Stimulated activated CD8-positive, alpha-beta memory T cell treated with anti-CD3 and anti-CD28 coated beads, Interleukin-4, amount 100 ng/mL, for 4 hours (primary cell): ENCODE measurements at places on chromosomes 13 and 19.

DNA sequence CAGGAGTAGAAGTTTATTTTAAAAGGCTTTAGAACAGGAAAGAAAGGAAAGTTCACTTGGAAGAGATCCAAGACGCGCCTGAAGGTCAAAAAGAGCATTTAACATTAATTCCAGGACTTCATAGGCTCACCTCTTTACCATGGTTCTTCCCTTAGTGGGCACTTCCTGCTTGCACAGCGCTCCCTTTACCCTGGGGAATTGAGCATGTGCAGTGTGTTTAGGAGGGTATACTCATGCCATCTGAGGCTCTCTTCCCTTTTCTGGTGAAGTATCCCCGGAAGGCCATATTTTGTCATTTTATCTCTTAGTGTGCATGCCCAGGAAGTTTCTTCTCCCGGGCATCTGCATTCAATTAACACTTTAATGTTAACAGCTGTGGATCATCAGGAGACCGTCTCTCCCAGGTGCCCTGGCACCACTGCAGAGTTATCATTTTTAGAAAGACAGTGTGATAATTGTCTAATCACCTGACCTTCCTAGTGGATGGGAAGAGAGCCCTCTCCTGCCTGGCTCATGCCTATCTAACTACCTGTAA is 66.1 kb upstream of the ABCC4 start:
- DNase-seq = no peak

GRCh38 chr19:3838661-3839060 is 30.2 kb downstream of the ZFR2 start:
- no peak for DNase-seq

GRCh38 chr13:39232401-39232980 is 194.2 kb downstream of the NHLRC3 start:
- no peak for DNase-seq

DNA sequence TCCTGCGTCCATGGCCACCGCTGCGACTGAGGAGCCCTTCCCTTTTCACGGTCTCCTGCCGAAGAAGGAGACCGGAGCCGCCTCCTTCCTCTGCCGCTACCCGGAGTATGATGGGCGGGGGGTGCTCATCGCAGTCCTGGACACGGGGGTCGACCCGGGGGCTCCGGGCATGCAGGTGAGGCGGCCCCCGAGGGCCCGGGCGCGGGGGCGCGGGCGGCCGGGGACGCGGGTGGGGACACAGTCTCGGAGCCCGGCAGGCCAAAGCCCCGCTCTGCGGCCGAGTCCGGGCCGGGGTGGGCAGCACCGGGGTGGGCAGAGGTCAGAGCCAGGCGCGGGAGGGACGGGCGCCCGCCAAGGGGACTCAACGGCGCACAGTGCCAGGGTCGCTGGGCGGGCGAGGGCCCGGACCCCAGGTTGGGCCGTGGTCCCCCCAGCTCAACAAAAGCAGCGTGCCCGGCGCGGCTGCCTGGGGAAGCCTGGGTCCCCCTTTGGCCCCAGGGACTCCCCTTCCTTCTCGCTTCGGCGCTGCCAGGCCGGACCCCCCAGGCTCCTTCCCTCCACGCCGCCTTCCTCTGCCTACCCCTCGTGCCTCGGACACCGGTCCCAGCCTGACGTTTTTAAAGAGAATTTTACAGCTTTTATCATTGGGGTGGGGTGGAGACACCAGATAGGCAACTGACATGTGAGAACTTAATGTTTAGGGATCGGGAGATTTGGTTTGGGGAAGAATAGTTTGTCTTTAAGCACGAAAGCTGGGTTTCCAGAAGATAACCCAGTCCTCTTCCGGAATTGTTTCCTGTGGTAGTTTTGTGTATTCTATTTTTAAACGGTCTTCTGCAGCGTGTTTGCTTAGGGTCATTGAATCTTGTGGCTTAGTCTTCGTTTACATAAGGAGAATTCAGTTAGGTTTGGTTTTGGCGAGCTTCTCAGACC is 509 bp downstream of the TPP2 start:
- no peak for DNase-seq

GRCh38 chr13:110455444-110455843 is 106.1 kb downstream of the RAB20 start:
- DNase-seq = no peak

DNA sequence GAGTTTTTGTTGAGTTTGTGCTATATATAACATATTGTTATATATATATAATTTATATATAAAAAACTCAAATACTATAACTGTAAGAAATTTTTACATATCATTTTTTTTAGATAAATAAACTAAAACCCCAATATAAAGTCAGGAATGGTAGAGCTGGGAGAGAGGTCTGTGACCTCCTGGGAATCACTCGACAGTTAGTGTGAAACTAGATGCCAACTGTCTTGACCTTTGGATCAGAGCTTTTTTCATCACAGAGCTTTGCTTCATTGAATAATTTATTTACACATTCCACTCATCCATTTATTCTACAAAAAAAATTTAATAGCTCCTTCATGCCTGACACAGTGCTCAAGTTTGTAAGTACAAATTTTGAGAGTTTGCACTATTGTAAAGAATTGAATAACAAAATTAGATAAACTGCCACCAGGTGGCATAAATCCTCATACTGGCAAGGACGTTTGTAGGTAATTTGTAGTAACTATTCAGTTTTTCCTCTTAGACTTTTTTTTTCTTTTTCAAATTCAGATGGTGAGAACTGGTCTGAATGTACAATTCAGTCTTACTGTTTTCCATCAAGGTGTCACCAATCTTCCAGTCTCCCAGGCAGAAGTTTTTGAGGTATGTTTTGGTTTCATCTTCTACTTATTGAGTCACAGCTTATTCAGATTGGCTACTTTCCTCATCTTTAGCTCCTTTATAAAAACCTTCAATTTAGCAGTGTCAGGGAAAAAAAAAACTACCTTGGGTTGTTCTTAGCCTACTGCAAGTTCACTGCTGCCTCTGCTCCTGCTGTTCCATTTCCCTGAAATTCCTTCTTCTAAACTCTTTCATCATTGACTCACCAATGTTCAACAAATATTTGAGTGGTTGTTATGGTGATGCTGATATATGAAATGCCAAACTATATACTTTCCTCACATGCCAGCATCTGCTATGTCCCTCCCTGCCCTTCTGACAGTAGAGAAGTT is 28.7 kb downstream of the LACC1 start:
- DNase-seq = no peak

- no peak for DNase-seq
Observed at GRCh38 chr19:13610039-13610691, 103.9 kb upstream of the CACNA1A start.

- no peak for DNase-seq
Observed at GRCh38 chr13:37074703-37075102, 15.2 kb upstream of the SUPT20H start.

DNA sequence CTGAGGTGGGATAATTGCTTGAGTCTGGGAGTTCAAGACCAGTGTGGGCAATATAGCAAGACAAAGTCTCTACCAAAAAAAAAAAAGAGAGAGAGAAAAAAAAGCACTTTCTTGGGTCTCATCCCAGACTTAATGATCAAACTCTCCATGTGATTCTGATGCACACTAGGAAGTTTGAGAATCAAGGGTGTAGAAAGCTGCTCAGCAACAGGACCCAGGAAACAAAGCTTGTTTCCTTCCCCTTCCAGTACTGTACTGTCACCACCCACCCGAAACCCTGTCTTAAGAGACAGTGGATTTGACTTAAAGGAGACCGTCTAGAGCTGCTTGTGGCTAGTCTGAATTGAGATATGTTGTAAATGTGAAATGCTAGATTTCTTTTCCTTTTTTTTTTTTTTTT is 5.8 kb downstream of the MISP3 start:
- no peak for DNase-seq

GRCh38 chr13:39038569-39039030 is 344 bp downstream of the NHLRC3 start:
- DNase-seq = peak; percentile 7
